Tibial nerve (tissue), 4 donors: ENCODE measurements at places on chromosomes 2 and 18. TPM values are rescaled to one million over a fixed set of nuclear protein-coding genes. Genes with fewer than 3 reads are reported as not detected.
A peak's percentile ranks its signal among the peaks of the same experiment; 100 is the strongest.

GRCh38 chr18:21391074-21391673 lies 149.1 kb downstream of the GREB1L start:
- H3K36me3 ChIP-seq = no peaks in the 10 kb centered on the region
- H3K4me3 ChIP-seq = no peak overlapping the region
- no peak overlapping the region for H3K27ac ChIP-seq
- H3K27me3 ChIP-seq = no peaks in the 10 kb centered on the region
- no peak for DNase-seq
- no peaks in the 10 kb centered on the region for H3K4me1 ChIP-seq

DNA sequence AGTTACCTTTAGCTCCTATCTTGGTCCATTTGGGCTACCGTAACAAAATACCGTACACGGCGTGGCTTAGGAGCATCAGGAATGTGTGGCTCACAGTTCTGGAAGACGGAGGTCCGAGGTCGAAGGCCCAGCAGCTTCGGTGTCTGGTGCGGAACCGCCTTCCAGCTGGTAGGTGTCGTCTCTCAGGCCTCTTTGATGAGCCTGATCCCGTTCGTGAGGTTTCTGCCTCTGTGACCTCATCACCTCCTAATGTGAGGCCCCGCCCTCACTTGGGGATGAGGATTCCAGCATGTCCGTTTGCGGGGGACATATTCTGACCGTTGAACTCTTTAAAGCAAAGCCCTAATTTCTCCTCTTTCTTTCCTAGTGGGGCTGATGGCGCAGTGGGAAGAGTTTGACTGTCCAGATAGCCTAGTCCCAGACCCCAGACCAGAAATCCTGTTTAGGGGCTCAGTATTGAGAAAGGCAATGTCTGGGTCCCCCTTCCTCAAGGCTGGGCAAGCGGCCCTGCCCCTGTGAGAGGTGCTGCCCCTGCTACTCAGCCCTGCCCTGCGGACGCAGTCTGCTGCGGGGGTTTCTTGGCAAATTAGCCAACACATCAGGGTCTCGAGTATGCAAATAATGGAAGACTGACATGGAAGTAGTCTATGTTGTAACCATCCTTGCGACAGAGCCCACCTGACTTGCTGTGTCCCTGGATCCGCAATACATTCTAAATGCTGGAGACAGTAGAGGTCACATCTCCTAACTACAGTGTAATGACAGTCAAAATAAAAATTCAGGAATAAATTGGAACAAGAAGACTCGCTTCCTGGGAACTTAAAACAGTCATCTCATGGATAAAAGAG lies 128.0 kb downstream of the ASB1 start:
- no peaks in the 10 kb centered on the region for H3K4me1 ChIP-seq
- no peak overlapping the region for H3K4me3 ChIP-seq
- no peaks in the 10 kb centered on the region for H3K27me3 ChIP-seq
- no peak overlapping the region for H3K27ac ChIP-seq

DNA sequence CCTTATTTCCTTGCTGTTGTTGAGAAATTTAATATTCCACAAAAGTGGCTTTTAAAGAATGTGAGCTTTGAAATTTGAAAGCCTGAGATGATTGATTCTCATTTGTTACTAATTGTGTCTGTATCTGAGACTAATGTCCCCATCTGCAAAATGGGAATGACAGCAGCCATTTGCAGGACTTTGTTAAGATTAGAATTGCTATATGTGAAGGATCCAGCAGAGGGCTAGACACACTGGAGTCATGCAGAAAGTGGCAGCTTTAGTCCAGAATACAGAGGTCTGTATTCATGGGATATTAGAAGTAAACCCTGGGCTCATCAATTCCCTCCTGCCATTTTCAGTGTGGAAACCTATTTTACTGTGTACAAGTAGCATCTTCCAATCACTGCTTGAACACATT lies 296.5 kb upstream of the GYPC start:
- H3K36me3 ChIP-seq = no peaks in the 10 kb centered on the region
- DNase-seq = no peak
- no peak overlapping the region for H3K27ac ChIP-seq
- H3K4me1 ChIP-seq = no peaks in the 10 kb centered on the region

PRKAG3 gene
- not detected for total RNA-seq

IL1F10 gene
- total RNA-seq = not detected

CAPN13 gene
- total RNA-seq = not detected

DNA sequence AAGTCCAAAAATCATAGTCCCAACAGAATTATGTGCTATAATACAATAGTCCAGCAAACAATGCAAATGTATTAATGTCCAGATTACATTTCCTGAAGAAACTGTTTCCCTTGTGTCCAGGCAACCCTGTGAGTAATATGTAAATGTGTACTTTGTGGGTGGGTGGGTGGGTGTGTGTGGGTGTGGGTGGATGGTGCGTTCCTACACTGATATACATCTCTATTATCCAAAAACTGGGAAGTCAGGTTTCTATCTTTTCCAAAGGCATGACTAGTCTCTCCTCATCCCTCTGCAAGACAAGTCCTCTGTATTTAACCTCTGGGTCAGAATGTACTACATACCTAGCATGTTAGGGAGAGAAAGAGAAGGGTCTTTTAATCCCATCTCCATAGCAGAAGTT lies 71.6 kb downstream of the LNPK start:
- H3K27ac ChIP-seq = no peak overlapping the region
- H3K4me1 ChIP-seq = no peaks in the 10 kb centered on the region
- no peak overlapping the region for H3K4me3 ChIP-seq
- no peaks in the 10 kb centered on the region for H3K27me3 ChIP-seq

DNA sequence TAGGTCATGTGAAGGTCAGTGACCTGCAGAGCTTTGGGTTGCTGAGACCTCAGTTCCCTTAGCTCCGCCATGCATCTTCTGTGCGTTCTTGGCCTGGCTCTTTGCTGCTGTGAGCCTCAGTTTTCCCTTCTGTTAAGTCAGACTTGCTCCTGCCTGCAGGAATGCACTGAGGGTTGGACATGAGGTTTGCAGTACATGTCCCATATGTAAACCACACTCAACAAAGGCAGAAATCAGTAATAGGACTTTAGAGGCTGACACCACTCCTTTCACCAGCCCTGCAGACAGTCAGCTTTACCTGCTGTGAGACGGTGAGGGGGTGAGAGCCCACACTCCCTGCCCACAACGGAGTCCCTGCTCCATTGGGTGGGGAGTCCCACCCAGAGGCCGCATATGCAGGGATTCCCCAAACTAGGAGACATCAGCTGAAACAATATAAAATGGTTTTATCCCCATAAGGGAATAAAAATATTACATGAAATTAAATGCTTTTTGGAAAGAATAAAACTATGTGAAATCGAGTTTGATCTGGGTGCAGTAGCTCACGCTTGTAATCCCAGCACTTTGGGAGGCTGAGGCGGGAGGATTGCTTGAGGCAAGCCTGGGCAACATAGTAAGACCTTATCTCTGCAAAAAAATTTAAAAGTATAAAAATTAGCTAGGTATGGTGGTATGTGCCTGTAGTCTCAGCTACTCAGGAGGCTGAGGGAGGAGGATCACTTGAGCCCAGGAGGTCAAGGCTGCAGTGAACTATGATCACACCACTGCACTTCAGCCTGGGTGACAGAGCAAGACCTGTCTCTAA lies 55.1 kb downstream of the MYO7B start:
- no peak overlapping the region for H3K27ac ChIP-seq
- no peaks in the 10 kb centered on the region for H3K36me3 ChIP-seq
- H3K4me3 ChIP-seq = no peak overlapping the region

DNA sequence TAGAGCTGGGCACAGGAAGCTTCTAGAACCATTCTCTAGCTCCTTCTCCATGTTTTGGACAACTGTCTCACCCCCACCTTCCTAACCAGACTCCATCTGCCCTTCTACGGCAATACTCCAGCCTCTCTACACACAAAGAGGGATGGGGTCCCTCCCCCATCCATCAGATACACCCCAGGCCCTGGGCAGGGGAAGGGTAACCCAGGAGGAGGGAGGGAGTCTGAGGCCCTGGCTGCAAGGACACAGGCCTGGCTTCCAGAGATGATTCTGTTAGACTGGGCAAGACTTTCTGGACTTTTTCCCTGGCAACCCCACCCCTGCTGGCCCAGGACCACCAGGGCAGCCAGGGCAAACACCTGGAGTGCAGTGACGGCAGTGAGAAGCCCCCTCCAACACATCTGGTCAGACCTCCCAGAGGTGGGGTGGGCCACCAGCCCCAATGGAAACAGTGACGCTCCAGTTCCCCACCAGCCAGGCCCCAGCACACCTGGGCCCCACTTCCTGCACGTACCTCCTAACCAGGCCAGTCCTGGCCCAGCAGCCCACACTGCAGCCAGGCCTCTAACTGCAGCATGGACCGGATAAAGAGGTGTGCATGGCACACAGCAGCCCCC lies 6.5 kb downstream of the CYP26B1 start:
- H3K27ac ChIP-seq = no peak overlapping the region
- peaks cover 97% of the 10 kb centered on the region for H3K4me1 ChIP-seq
- no peak overlapping the region for H3K4me3 ChIP-seq
- H3K36me3 ChIP-seq = no peaks in the 10 kb centered on the region
- peak; percentile 11 for DNase-seq

- H3K36me3 ChIP-seq = peaks cover 6% of the 10 kb centered on the region
- no peaks in the 10 kb centered on the region for H3K27me3 ChIP-seq
- DNase-seq = no peak
- no peaks in the 10 kb centered on the region for H3K4me1 ChIP-seq
- no peak overlapping the region for H3K27ac ChIP-seq
These were observed 92.3 kb upstream of the ALPP start for GRCh38 chr2:232286001-232286868.

OTX1 gene
- total RNA-seq = not detected

DNA sequence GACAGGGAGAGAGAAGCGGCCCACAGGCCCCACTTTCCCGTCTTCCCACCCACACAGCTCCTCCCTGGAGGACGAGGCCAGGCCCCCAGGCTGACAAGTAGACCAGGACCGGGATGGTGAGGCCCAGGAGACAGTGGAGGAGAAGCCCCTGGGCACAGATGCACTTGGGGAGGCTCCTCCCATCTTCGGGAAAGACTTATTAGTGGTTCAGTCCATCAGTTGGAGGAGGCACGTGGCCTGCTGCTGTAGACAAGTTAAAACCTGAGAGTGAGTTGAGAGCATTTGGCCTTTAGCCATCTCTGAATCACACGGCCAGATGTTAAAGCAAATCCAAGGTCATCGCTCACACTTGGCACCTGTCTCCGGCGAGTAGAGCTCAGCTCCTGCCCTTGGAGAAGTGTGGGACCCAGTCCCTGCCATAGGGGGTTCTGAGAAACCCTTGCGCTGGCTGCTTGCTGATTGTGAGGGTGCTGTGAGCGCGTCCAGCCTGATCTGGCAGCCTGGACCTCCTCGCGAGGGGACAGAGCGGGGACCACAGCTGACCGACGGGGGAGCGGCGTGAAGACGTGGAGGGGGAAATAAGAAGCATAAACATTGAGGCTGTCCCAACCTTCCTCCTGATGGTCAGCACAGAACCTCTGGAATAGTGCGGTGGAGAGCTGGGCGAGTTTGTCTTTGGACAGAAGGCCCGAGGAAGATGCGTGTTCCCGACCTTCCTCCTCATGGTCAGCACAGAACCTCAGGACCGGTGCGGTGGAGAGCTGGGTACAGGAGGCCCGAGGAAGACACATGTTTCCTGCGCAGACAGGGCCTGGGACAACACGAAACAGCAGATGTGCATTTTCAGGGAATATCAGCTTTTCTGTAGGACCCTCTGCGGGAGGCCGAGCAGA lies 24.7 kb upstream of the ALLC start:
- H3K4me1 ChIP-seq = no peaks in the 10 kb centered on the region
- no peaks in the 10 kb centered on the region for H3K27me3 ChIP-seq
- DNase-seq = no peak
- H3K4me3 ChIP-seq = no peak overlapping the region
- no peak overlapping the region for H3K27ac ChIP-seq
- no peaks in the 10 kb centered on the region for H3K36me3 ChIP-seq

DNA sequence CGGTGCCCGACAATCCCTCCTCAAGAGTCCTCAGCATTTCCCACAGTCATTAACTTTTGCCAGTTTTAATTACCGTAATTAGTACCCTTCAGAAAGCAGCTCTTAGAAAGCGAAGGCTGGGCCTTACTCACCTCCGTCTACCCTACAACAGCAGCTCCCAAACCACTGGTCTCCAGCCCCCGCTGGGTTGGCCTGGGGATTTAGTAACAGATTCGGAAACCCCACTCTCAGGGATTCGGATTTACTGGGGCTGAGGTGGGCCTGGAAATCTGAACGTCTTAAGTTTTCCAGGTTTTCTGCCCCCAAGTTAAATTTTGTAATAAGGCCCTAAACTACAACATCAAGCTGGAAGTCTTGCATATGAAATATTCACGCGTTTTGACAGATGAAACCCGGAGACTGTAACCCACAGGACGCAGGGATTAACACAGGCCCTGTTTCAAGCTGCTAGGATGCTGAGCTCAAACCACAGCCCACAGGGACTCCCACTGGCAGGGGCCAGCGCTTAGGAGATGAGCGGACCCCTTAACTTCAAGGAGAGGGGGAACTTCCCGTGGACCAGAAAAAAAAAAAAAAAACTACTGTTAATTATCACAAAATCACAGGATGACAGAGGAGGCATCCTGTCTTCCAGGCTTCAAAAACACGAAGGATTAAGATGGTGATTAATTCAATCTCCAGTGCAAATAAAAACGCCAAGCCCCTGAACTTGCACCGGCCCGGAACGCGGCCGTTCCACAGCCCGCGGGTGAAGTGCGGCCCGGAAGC lies 985 bp downstream of the ILKAP start:
- H3K4me3 ChIP-seq = peak overlapping the region; percentile 86
- no peaks in the 10 kb centered on the region for H3K36me3 ChIP-seq
- peaks cover 28% of the 10 kb centered on the region for H3K4me1 ChIP-seq
- H3K27ac ChIP-seq = peak overlapping the region; percentile 87
- no peaks in the 10 kb centered on the region for H3K27me3 ChIP-seq
- no peak for DNase-seq

PSMA8 gene
- total RNA-seq = not detected

DNA sequence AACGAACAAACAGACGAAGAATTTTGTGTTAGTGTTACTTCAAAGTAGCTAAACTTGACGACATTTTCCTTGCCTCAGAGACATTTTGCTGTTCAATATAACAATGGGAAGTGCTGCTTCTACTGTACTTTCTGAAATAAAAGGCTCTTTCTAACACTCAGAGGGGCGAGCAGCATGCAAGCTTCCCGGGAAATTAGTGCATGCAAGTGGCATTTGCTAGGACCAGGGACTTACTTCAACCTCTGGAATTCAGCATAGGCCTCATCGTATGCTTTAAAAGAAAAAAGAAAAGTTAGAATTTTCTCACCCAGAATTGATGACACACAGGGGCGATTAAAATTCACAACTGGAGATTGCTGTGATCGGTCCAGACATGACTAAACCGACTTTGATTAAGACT lies 62.5 kb upstream of the LPIN2 start:
- H3K4me1 ChIP-seq = peaks cover 16% of the 10 kb centered on the region
- H3K27ac ChIP-seq = peak overlapping the region; percentile 36
- DNase-seq = no peak

DNA sequence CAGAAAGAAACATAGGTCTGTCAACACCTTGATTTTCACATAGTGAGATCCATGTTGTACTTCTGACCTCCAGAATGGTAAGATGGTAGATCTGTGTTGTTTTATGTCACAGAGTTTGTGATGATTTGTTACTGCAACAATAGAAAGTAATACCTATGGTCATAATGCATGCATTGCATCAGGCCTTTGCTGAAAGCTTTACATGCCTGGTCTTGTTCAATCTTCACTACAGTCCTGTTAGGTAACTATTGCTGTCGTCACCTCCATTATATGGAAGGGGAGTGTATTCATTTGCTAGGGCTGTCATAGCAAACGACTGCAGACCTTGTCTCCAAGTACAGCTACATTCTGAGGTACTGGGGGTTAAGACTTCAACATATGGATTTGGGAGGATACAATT lies 243.5 kb downstream of the ANAPC1 start:
- H3K4me3 ChIP-seq = no peak overlapping the region
- no peaks in the 10 kb centered on the region for H3K4me1 ChIP-seq
- no peaks in the 10 kb centered on the region for H3K27me3 ChIP-seq
- DNase-seq = no peak
- H3K36me3 ChIP-seq = no peaks in the 10 kb centered on the region

SEH1L gene
- 41.1 TPM for total RNA-seq
